Lung (tissue), 17 donors: ENCODE measurements at places on chromosomes 3 and 15. TPM values are rescaled to one million over a fixed set of nuclear protein-coding genes. Genes with fewer than 3 reads are reported as not detected.
A peak's percentile ranks its signal among the peaks of the same experiment; 100 is the strongest.

Gene IMPG2
- total RNA-seq, result 0.15 TPM

Gene ULK4
- 21.1 TPM for total RNA-seq

Gene AADACL2
- not detected for total RNA-seq

Gene DNAH12
- 37.8 TPM for total RNA-seq

Gene BFSP2
- total RNA-seq, result not detected

Gene SNUPN
- total RNA-seq, result 19.1 TPM

DNA sequence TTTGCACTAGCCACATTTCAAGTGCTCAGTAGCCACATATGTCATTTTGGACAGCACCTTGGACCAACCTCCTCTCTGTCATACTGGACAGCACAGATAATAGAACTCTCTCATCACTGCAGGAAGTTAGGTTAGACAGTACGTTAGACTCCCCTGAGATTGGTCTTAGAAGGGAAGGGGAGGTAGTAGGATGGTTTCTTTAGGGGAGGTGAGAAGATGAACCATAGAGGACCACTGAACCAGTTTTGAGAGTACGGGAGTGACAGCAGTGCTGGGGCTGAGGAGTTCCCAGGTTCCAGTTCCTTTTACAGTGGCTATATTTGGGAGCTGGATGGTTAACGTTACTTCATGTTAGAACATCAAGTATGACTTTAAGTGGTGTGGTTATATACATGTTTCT is 7.8 kb downstream of the LRCH3 start:
- H3K36me3 ChIP-seq, result no peaks in the 10 kb centered on the region
- no peak overlapping the region for H3K4me3 ChIP-seq
- no peak overlapping the region for H3K27ac ChIP-seq
- H3K4me1 ChIP-seq, result no peaks in the 10 kb centered on the region

GRCh38 chr15:92878593-92879053 is 21.5 kb upstream of the CHD2 start:
- H3K27me3 ChIP-seq, result no peaks in the 10 kb centered on the region
- H3K4me1 ChIP-seq, result peaks cover 4% of the 10 kb centered on the region
- peak overlapping the region; percentile 68 for H3K27ac ChIP-seq

GRCh38 chr15:41790756-41791546 is 16.7 kb downstream of the MAPKBP1 start:
- DNase-seq, result no peak
- H3K4me1 ChIP-seq, result peaks cover 16% of the 10 kb centered on the region

GRCh38 chr3:121819236-121819635 is 15.6 kb downstream of the IQCB1 start:
- H3K27ac ChIP-seq, result no peak overlapping the region
- no peak for DNase-seq
- peaks cover 45% of the 10 kb centered on the region for H3K36me3 ChIP-seq

- no peak overlapping the region for H3K27ac ChIP-seq
- no peaks in the 10 kb centered on the region for H3K27me3 ChIP-seq
- peak; percentile 76 for DNase-seq
- no peaks in the 10 kb centered on the region for H3K36me3 ChIP-seq
Measured at GRCh38 chr15:99481113-99481950, 84.5 kb upstream of the MEF2A start.

- H3K4me3 ChIP-seq, result no peak overlapping the region
- H3K36me3 ChIP-seq, result no peaks in the 10 kb centered on the region
- no peak for DNase-seq
- H3K27me3 ChIP-seq, result no peaks in the 10 kb centered on the region
- no peak overlapping the region for H3K27ac ChIP-seq
Measured at GRCh38 chr15:69275074-69275670, 23.5 kb upstream of the PAQR5 start.

DNA sequence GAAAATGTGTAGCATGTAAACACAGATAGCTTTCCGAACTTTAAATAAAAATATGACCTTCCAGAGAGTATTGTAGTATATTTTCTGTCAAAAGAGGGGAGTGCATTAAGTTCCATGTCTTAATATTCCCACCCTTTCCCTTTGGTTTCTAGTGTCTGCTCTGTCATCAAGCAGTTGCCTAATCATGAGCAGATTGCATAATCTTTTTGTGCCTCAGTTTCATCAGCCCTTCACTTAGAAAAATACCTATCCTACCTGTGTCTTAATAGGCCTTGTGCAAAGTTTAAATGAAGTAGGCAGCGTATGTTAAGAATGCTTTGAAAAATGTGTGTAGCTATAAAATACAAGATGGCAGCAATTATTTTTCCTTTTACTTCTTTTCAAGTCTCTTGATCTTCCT is 52.8 kb downstream of the CALML4 start:
- no peaks in the 10 kb centered on the region for H3K4me1 ChIP-seq
- no peaks in the 10 kb centered on the region for H3K27me3 ChIP-seq
- no peak overlapping the region for H3K27ac ChIP-seq
- H3K4me3 ChIP-seq, result no peak overlapping the region
- no peak for DNase-seq
- peaks cover 2% of the 10 kb centered on the region for H3K36me3 ChIP-seq

GRCh38 chr3:130823996-130824395 is 69.9 kb upstream of the ATP2C1 start:
- no peak overlapping the region for H3K27ac ChIP-seq
- H3K36me3 ChIP-seq, result no peaks in the 10 kb centered on the region
- no peak for DNase-seq
- no peaks in the 10 kb centered on the region for H3K27me3 ChIP-seq
- peaks cover 6% of the 10 kb centered on the region for H3K4me1 ChIP-seq
- H3K4me3 ChIP-seq, result no peak overlapping the region

DNA sequence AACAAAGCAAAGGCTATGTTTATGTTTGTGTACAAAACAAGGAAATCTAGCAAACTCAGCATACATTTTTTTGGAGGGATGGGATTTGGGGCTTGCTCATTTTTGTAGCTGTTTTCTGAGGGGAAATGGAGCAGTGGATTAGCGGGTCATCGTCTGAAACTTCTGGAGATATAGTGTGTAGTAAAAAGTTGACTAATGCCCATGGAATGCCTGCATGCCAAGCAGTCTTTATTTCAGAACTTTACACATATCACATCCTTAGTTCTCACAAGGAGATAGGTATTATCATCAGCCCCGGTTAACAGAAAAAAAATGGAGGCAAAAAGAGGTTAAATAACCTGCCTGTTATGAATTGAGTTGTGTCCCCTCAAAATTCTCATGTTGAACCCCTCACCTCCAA is 47.1 kb downstream of the ATP13A4 start:
- H3K27ac ChIP-seq, result no peak overlapping the region
- H3K4me3 ChIP-seq, result no peak overlapping the region
- no peaks in the 10 kb centered on the region for H3K4me1 ChIP-seq
- no peak for DNase-seq
- H3K27me3 ChIP-seq, result no peaks in the 10 kb centered on the region
- no peaks in the 10 kb centered on the region for H3K36me3 ChIP-seq

- no peaks in the 10 kb centered on the region for H3K36me3 ChIP-seq
- no peak overlapping the region for H3K4me3 ChIP-seq
- H3K4me1 ChIP-seq, result peaks cover 19% of the 10 kb centered on the region
- DNase-seq, result no peak
- H3K27ac ChIP-seq, result no peak overlapping the region
Measured at GRCh38 chr15:85947021-85947420, 132.7 kb upstream of the AGBL1 start.

DNA sequence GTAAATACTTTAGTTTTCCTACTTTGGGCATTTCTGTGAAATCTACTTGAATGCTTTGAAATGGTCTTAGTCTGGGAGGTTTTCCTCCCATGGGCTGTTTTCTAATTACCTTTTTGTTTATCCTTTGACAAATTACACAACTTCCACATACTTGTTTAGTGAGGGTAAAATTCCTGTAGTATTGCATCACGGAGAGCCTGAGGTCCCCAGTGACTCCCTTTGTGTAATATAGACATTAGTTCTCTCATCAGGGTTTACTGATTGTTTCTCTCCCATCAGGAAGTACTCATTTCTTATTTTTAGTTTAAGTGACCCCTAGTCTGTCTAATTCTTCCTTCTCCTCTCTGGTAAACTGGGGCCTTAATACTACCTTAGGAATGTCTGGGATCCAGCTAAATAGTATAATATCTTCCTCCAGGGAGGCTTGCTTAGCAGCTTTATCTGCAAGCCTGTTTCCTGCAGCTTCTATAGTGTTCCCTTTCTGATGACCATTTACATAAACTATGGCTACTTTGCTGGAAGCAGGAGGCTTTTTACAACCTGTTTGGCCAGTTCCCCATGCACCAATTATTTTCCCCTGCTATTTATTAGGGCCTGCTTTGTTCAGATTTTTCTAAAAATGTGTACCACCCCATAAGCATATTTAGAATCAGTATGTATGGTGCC is 87.2 kb upstream of the XCR1 start:
- H3K27ac ChIP-seq, result peak overlapping the region; percentile 70
- no peak overlapping the region for H3K4me3 ChIP-seq
- peaks cover 23% of the 10 kb centered on the region for H3K4me1 ChIP-seq
- H3K36me3 ChIP-seq, result no peaks in the 10 kb centered on the region
- H3K27me3 ChIP-seq, result no peaks in the 10 kb centered on the region

GRCh38 chr3:108225221-108225620 is 3.0 kb upstream of the IFT57 start:
- no peak overlapping the region for H3K27ac ChIP-seq
- no peak overlapping the region for H3K4me3 ChIP-seq
- DNase-seq, result no peak
- H3K27me3 ChIP-seq, result no peaks in the 10 kb centered on the region
- no peaks in the 10 kb centered on the region for H3K4me1 ChIP-seq

GRCh38 chr3:12352253-12352652 is 63.4 kb downstream of the PPARG start:
- H3K36me3 ChIP-seq, result no peaks in the 10 kb centered on the region
- H3K27me3 ChIP-seq, result no peaks in the 10 kb centered on the region
- DNase-seq, result no peak

DNA sequence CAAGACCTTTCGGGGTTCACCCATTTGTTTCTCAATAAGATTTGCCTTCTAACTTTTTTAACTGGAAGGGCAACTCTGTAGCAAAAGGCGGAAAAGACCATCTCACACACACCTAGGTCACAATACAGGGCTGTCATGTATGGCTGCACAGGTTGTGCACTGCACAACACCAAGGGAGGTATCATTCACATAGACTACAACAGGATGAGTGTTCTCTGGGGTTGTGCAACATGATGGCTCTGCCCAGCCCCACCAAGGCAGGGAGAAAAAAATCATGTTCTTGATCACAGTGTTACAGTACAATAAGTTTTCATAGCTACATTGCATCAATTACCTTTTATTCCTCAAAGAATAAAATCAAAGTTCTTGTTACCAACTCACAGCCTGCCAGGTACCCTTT is 52.8 kb downstream of the ANXA2 start:
- H3K36me3 ChIP-seq, result peaks cover 36% of the 10 kb centered on the region
- DNase-seq, result no peak
- H3K4me3 ChIP-seq, result no peak overlapping the region
- H3K27me3 ChIP-seq, result no peaks in the 10 kb centered on the region
- H3K4me1 ChIP-seq, result no peaks in the 10 kb centered on the region

GRCh38 chr3:142904639-142905436 is 16.0 kb upstream of the PCOLCE2 start:
- no peak for DNase-seq
- H3K4me3 ChIP-seq, result no peak overlapping the region
- H3K4me1 ChIP-seq, result peaks cover 4% of the 10 kb centered on the region
- H3K27ac ChIP-seq, result no peak overlapping the region
- H3K27me3 ChIP-seq, result no peaks in the 10 kb centered on the region

GRCh38 chr15:38038659-38039442 is 104.4 kb downstream of the TMCO5A start:
- DNase-seq, result no peak
- no peak overlapping the region for H3K27ac ChIP-seq
- H3K4me3 ChIP-seq, result no peak overlapping the region
- H3K36me3 ChIP-seq, result no peaks in the 10 kb centered on the region

- H3K4me3 ChIP-seq, result peak within 1 kb of the TSS; percentile 85
- no peaks in the 10 kb centered on the region for H3K27me3 ChIP-seq
- H3K27ac ChIP-seq, result peak within 1 kb of the TSS; percentile 95
- DNase-seq, result peak; percentile 94
Measured at GRCh38 chr3:138834596-138835396, at the start of gene PIK3CB. PIK3CB (minus strand) TSS chr3:138834928; CDS start chr3:138759343, 75,585 bp downstream.

- no peak overlapping the region for H3K4me3 ChIP-seq
- no peak for DNase-seq
- H3K36me3 ChIP-seq, result no peaks in the 10 kb centered on the region
- no peak overlapping the region for H3K27ac ChIP-seq
- H3K27me3 ChIP-seq, result no peaks in the 10 kb centered on the region
Measured at GRCh38 chr3:160886421-160886820, 130.4 kb downstream of the PPM1L start.

DNA sequence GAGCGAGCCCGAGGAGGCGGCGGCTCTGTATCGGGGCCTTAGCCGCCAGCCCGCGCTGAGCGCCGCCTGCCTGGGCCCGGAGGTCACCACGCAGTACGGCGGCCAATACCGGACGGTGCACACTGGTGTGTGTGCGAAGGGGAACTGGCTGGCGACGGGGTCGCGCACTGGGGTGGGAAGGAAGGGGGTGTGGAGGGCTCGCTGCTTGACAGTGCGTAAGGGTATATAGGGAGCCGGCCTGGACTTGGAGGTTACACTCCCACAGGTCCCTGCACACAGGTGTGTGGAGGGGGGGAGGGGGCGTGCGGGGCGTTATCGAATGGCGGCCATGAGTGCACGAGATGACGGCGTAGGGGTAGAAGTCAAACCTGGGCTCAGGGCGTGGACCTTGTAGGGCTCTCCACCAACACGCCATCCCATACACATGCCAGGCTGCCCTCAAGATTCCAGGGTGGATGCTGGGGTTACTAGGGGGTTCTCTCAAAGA is 389 bp downstream of the APEH start:
- peaks cover 15% of the 10 kb centered on the region for H3K4me1 ChIP-seq
- no peaks in the 10 kb centered on the region for H3K27me3 ChIP-seq
- H3K27ac ChIP-seq, result peak overlapping the region; percentile 95
- DNase-seq, result no peak
- H3K36me3 ChIP-seq, result peaks cover 18% of the 10 kb centered on the region

DNA sequence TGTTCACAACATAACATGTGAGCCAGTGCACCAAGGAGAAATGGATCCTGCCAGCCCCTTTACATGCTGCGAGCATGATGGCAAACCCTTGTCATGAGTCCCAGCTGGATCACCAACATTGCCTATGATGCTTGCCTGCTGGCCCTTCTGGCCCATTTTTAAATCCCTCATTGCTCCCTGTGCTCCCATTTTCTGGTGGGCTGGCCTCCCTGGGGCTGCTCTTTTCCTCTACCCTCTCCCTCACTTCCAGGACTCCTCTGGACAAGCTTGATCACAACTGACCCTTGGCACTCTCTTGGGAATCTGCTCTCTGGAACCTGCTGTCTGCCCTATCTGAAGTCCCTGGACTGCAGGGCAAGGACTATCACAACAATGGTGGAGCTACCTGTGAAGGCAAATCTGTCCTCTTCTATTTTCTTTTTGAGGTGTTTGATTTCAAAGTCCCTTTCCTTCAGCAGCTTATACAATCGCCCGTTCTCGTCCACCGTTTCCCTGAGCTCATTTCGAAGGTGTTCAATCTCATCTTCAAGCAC is 16.3 kb downstream of the CCDC13 start:
- no peaks in the 10 kb centered on the region for H3K4me1 ChIP-seq
- H3K27me3 ChIP-seq, result no peaks in the 10 kb centered on the region
- DNase-seq, result no peak
- H3K27ac ChIP-seq, result no peak overlapping the region

DNA sequence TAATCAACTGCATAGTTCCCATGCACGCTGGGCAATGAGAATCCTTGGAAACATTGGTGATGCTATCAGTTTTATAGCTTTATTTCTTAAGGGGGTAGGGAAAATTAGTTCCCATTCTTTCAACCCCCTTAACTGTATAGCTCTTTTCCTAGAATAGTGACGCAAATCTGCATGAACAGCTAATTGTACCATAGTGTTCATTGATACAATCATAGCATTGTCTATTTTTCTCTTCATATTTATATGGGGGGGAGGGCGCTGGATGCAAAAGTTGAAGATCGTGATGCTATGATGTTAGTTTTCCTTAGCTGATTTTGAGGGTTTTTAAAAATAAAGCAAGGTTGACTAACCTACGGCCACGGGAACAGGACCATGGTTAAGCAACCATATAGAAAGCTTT is 32.4 kb upstream of the SAMMSON start:
- H3K27me3 ChIP-seq, result no peaks in the 10 kb centered on the region
- H3K4me1 ChIP-seq, result no peaks in the 10 kb centered on the region
- H3K27ac ChIP-seq, result no peak overlapping the region
- DNase-seq, result no peak
- peaks cover 10% of the 10 kb centered on the region for H3K36me3 ChIP-seq
